MG63 (cell line): ENCODE measurements at places on chromosomes 3 and 15. TPM values are rescaled to one million over a fixed set of nuclear protein-coding genes. Genes with fewer than 3 reads are reported as not detected.

DNA sequence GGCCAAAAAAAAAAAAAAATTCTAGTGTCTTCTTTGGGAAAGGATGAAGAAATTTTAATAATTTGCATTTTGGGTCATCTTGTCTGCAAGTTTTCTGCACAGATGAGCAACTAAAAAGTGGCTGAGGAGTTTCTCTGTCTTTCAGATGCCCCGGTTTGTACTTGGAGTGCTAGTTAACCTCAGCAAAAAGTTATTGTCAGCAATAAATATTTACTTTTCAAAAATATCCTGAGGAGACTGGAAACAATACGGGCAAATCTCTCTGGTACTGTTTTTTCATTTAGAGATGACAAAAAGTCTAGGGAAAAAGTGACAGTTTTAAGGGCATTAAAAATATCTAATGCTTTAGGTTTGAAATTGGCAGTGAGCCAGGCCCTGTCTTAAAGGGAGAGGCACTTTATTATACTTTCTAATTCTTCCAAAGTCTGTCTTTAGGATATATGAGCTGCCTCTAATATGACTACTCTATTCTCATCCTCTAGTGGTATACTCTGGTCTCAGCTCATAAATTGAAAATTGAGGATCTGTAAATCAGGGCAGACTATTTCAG lies 436.0 kb upstream of the NR2F2 start:
- no peak for DNase-seq

DNA sequence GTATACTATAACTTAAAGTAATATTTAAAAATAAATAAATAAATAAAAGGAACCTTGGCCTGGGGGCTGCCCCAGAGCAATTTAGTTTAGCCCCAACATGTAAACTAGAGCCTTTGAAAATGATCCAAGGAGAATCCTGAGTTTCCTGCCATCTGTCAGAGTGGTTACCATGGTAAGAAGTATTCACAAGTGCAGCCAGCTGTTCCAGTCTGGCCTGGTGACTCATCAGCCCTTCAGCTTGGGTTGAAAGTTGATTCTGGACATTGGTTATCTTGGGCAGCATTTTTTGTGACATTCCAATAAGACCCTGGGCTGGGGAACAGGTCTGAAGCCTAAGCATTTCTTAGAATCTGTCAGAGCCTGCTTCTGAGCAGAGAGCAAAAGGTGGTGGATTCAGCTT lies 72.7 kb upstream of the LRTM1 start:
- peak; percentile 77 for DNase-seq

DAZL gene
- total RNA-seq, result not detected in 2 replicates

POPDC2 gene
- total RNA-seq, result 0.07 TPM in 1 of 2 replicates, not detected in the other

GRCh38 chr3:181752202-181752671 lies 40.5 kb downstream of the SOX2 start:
- no peak for DNase-seq

SAXO2 gene
- 0.05 TPM in 1 of 2 replicates, not detected in the other for total RNA-seq

- DNase-seq, result no peak
These were observed 251.1 kb downstream of the OCA2 start for GRCh38 chr15:27847775-27848710.

DNA sequence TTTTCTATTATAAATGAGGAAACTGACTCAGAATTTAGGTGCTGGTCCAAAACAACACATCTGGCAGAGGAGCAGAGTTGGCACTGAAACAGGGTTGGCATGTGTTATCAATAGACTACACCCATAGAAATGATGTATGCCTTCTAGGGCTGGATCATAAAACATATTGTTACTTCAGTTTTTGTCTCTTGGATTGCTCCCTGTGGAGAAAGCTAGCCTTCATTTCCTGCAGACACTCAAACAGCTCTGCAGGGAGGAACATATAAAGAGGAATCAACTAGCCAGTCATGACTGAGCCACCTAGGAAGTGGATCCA lies 507 bp upstream of the MRPL3 start:
- DNase-seq, result peak; percentile 69

GRCh38 chr3:183350164-183350563 lies 78.3 kb downstream of the MCF2L2 start:
- DNase-seq, result no peak

DNA sequence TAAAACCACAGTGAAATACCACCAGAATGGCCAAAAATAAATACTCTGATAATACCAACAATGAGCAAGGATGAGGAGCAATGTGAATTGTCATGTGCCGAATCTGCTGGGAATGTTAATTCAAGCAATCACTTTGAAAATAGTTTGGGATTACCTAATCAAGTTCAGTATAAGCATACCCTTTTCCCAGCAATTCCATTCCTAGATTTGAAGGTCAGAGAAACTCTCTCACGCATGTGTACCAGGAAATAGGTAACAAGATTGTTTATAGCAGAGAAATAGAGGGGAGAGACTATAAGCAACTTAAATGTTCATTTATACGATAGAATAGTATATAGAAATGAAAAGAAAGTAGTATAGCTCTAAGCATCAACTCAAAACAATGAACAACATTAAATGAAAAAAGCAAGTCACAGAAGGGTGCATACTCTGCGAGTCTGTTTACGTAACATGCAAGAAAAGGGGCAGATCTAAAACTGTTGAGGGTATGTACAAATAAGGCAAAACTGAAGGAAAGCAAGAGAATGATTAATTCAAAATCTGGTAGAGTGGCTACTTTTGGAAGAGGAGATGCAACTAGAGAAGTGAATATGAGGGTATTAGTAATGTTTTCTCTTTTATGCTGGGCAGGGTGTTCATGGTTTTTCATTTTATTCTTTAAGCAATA lies 27.4 kb downstream of the TMOD3 start:
- no peak for DNase-seq

- DNase-seq, result no peak
These were observed 160.6 kb upstream of the IQSEC1 start for GRCh38 chr3:13233487-13234485.

SLC22A14 gene
- total RNA-seq, result 0.69 TPM in 1 of 2 replicates, not detected in the other

RPLP1 gene
- total RNA-seq, result 100 and 227 TPM in 2 replicates

- DNase-seq, result peak; percentile 78
These were observed 22.2 kb downstream of the UACA start for GRCh38 chr15:70741107-70741531.

- DNase-seq, result no peak
These were observed 39.3 kb downstream of the EMC4 start for GRCh38 chr15:34264076-34264475.

GRCh38 chr15:91268510-91268909 lies 168.5 kb downstream of the SV2B start:
- no peak for DNase-seq

INKA1 gene
- 3.2 TPM in 1 of 2 replicates, not detected in the other for total RNA-seq

DNA sequence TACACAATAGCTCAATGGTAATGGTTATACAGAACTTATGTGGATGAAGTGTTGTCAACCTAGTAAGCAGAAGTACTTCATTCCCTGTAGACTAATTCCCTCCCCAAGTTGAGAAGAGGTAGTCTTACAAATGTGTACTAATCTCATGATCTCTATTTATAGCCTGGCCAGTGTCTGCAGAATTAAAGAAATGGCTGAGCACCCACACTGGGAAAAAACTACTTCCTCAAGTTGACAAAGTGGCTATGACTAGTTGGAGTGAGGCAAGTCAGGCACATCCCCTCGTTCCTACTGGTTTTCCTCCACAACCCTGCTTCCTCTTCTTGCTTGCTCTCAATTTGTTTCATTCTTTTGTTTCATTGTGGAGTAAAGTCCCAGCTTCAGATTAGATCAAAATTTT lies 566.7 kb upstream of the ZNF717 start:
- no peak for DNase-seq

GRCh38 chr3:71581457-71582035 lies 2.0 kb downstream of the FOXP1 start:
- DNase-seq, result peak; percentile 8

GRCh38 chr3:45751537-45752242 lies 44.6 kb downstream of the SLC6A20 start:
- no peak for DNase-seq

GRCh38 chr3:133159498-133160475 lies 121.6 kb downstream of the TMEM108 start:
- DNase-seq, result no peak

MEX3B gene
- total RNA-seq, result 4.0 and 6.2 TPM in 2 replicates

DNA sequence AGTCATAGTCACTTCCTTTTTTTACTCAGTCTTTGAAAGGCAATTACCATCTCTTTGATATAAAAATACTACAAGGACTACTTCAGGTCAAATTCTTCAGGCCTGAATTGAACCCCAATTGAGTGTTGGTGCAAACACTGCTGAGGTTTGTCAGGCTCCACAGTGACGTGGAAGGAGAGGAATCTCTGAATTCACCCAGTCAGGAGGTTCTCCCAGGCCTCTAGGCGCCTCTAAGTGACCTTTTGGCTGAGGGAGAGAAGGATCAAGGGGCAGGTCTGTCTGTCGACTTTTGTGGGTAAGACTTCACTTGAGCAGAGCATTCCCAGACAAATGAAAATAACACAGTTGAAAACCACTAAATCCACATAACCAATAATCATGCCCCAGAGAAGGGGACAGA lies 227.6 kb upstream of the CHRNA7 start:
- DNase-seq, result no peak

PRSS50 gene
- not detected in 2 replicates for total RNA-seq

KBTBD8 gene
- 0.53 and 4.9 TPM in 2 replicates for total RNA-seq

- DNase-seq, result peak; percentile 37
These were observed 353.1 kb upstream of the BCHE start for GRCh38 chr3:166190360-166190759.

CHL1 gene
- total RNA-seq, result not detected in 2 replicates

SOX14 gene
- not detected in 2 replicates for total RNA-seq

GRCh38 chr15:23897091-23897490 lies 210.0 kb upstream of the NDN start:
- DNase-seq, result no peak

GRCh38 chr3:3577823-3578222 lies 221.4 kb upstream of the LRRN1 start:
- DNase-seq, result no peak

- no peak for DNase-seq
These were observed 34.6 kb downstream of the SRPRB start for GRCh38 chr3:133840055-133840737.

GRCh38 chr3:167203062-167203461 lies 177.0 kb downstream of the ZBBX start:
- no peak for DNase-seq

SLC22A13 gene
- total RNA-seq, result not detected in 2 replicates

GRCh38 chr3:154101250-154101649 lies 19.9 kb upstream of the ARHGEF26 start:
- no peak for DNase-seq

- no peak for DNase-seq
These were observed 140.4 kb downstream of the PCCB start for GRCh38 chr3:136390574-136390973.

GRCh38 chr3:39460677-39461076 lies 6.8 kb upstream of the MOBP start:
- no peak for DNase-seq

GRCh38 chr15:53588773-53589172 lies 170.7 kb downstream of the WDR72 start:
- peak; percentile 77 for DNase-seq

DNA sequence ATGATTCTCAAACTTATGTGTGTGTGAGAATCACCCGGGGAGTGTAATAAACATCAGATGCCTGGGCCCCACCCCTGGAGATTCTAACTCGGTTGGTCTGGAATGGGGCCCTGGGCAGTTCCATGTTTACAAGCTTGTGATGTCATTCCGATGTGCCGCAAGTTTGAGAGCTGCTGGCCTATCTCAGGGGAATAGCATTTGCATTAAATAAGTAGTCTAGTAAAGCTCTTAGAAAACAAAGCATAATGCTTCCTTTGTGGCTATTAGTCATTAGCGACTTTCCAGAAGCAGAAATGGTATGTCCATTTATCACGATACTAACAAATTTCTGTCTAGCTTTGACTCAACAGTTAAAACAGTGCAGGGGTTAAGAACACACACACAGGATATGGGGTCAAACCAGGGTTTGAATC lies 20.9 kb downstream of the PGBD4 start:
- peak; percentile 65 for DNase-seq

AADACL2 gene
- not detected in 2 replicates for total RNA-seq

DNA sequence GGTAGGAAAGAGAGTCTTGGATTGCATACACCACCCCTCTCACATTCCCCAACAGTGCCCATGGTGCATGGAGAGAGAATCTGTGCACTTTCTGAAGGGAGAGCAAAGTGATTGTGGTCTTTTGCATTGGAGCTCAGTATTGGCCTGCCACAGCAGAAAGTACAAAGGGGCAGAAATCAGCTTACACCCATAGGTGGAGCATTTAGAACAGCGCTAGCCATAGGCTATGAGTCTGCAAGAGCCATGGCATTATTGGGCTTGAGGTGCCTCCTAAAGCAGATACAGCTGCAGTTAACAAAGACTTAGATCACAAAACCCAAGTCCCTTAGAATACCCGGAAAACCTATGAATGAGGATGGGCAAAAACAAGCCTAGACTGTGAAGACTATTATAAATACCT lies 21.8 kb downstream of the SI start:
- DNase-seq, result no peak

FBXW12 gene
- total RNA-seq, result not detected in 2 replicates

GRCh38 chr3:167872941-167873340 lies 137.4 kb downstream of the SERPINI1 start:
- DNase-seq, result no peak

IGF2BP2 gene
- 26.2 and 49.3 TPM in 2 replicates for total RNA-seq

DNA sequence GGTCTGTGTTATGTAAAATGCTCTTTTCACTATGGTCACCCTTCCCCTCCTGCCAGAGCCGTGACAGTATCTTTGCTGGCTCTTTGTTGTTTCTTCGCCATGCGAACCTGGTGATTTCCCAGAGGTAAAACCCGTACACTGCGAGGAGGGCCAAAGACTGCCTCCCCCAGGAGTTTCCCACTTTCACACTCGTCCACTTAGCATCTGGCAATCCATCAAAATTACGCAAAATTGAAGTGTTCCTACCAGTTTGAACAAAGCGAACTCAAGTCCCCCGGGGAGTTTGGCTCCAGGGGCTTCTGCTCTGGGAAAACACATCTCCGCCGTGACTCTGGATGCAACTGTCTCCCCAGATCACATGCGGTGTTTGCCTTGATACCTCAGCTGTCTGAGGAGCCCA lies 239.9 kb downstream of the FAM43A start:
- DNase-seq, result no peak

DNA sequence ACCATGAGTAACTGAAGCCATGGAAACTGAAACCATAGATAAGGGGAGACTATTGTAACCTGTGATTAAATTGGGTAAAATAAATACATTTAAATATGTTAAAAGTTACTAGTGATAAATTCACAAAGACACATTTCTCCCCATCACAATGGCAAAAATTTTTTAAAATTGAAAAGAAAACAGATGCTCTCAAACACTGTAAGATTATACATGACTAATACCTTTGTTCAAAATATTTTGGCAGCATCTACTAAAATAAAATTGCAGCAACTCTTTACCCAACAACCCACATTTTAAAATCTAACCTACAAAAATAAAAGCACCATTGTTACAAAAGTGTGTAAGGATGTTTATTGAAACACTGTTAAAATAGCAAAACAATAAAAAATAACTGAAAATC lies 93.3 kb downstream of the CLASP2 start:
- no peak for DNase-seq

CPB1 gene
- not detected in 2 replicates for total RNA-seq

FAM174B gene
- total RNA-seq, result 3.0 and 5.5 TPM in 2 replicates

FGD5 gene
- 0.40 TPM in 1 of 2 replicates, not detected in the other for total RNA-seq

DNA sequence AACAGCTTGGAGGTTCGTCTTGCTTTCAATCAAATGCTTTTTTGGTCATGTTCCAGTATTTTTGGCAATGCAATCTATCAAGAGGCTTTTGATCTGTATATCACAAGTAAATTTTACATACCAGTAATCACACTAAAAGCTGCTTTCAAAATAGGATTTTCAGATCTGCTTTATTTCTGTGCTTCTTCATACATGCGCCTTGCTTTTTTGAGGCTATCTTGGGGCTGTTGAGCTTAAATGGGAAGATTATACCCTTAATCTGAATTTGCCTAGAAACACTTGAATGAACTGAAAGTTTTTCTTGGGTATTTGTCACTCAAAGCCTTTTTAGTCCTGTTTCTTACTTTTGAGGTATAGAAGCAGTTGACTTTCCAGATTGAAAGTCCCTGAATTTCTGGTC lies 62.1 kb upstream of the DCBLD2 start:
- no peak for DNase-seq

LRRC2 gene
- 0.10 and 0.36 TPM in 2 replicates for total RNA-seq
